Aorta (tissue), 5 donors: ENCODE measurements at places on chromosomes 2 and 18. TPM values are rescaled to one million over a fixed set of nuclear protein-coding genes. Genes with fewer than 3 reads are reported as not detected.
A peak's percentile ranks its signal among the peaks of the same experiment; 100 is the strongest.

Gene CROCC2
- total RNA-seq: 0.45 TPM

DNA sequence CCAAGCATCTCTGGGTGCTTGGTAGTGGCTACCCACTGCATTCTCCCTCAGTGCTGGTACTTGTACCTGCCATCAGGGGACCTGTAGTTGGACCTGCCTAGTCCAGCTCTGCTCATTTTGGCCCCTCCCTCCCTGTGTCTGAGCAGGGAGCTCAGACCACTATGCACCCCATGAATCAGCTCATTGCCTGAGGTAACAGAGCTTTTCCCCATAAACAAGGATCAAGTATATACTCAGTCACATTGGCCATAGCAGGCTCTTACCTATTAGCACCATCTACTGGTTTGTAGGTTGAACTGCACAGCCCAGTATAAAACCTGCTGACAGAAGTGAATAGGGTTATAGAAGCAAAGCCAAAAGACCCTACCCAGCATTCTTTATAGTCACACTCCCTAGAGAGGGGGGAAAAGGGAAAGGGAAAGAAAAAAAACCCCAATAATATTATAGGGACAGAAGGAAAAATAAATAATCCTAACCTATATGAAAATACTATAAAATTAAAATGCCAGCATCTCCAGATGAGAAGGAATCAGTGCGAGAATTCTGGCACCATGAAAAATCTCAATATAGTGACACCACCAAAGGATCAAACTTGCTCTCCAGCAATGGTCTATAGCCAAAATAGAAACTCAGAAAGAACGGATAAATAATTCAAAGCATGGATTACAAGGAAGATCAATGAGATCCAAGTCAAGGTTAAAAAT, 6.9 kb upstream of the FLACC1 start:
- no peak for DNase-seq
- H3K4me1 ChIP-seq: no peaks in the 10 kb centered on the region
- peaks cover 3% of the 10 kb centered on the region for H3K36me3 ChIP-seq
- H3K4me3 ChIP-seq: no peak overlapping the region

Gene ANKRD53
- 3.3 TPM for total RNA-seq

Gene LINC00305
- not detected for total RNA-seq

Gene RAB12
- total RNA-seq: 45.5 TPM

DNA sequence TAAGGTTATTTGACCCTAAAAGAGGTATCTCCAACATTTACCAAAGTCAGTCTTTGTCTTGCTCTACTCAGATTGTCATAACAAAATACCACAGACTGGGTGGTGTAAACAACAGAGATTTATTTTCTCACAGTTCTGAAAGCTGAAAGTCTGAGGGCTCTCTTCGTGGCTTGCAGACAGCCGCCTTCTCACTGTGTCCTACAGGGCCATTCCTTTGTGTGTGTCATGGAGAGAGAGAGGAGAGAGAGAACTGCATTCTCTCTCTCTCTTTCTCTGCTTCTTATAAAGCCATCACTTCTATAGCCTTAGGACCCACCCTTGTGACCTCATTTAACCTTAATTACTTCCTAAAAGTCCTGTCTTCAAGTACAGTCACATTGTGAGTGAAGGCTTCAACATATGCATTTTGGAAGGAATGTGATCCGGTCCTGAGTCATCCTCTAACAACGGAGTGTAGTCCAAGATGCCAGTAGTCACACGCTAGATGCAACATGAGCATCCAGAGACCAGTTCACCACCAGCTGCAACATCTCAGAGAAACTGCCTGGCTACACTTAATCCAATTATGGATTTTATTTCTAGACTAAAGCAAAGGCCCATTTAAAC, 130.2 kb downstream of the CD226 start:
- no peak for DNase-seq
- H3K36me3 ChIP-seq: no peaks in the 10 kb centered on the region
- no peaks in the 10 kb centered on the region for H3K27me3 ChIP-seq
- no peaks in the 10 kb centered on the region for H3K4me1 ChIP-seq
- no peak overlapping the region for H3K27ac ChIP-seq
- H3K4me3 ChIP-seq: no peak overlapping the region

GRCh38 chr2:23323917-23324680, 60.9 kb upstream of the KLHL29 start:
- DNase-seq: no peak
- no peaks in the 10 kb centered on the region for H3K27me3 ChIP-seq
- H3K27ac ChIP-seq: no peak overlapping the region

Gene EFHD1
- 236 TPM for total RNA-seq

- H3K4me1 ChIP-seq: no peaks in the 10 kb centered on the region
- no peak overlapping the region for H3K27ac ChIP-seq
- DNase-seq: no peak
- H3K4me3 ChIP-seq: no peak overlapping the region
- peaks cover 2% of the 10 kb centered on the region for H3K36me3 ChIP-seq
Observed at GRCh38 chr2:209734805-209735204, 36.8 kb upstream of the UNC80 start.

- H3K27me3 ChIP-seq: no peaks in the 10 kb centered on the region
- H3K4me1 ChIP-seq: no peaks in the 10 kb centered on the region
- DNase-seq: no peak
Observed at GRCh38 chr2:241008711-241009121, 10.3 kb downstream of the SNED1 start.

GRCh38 chr2:219218217-219218731, 484 bp downstream of the ABCB6 start:
- H3K4me1 ChIP-seq: no peaks in the 10 kb centered on the region
- no peaks in the 10 kb centered on the region for H3K27me3 ChIP-seq
- H3K27ac ChIP-seq: peak overlapping the region; percentile 96
- DNase-seq: peak; percentile 86

Gene FAM124B
- total RNA-seq: 4.8 TPM

DNA sequence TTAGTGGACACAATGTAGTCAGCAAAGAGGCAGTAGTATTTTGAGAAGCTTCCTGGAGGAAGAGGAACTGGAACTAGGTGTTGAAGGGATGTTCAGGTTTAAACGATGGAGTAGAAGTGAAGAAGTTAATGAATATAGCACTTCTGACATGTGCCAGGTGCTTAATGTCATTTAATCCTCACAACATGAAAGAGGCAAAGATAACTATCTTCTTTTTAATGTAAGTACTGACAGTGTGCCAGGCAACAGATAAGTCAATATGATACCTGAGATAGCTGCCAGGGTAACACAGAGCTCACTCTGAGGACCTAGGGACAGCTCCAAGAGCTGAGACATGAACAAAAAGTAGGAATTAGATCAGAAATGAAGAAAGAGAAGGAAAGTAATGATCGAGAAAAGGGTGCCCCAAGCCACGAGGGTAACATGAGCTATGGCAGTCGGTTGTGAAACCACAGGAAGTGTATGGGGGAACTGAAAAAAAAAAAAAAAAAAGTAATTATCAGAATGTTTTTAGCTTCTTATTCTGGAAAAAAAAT, 140.7 kb downstream of the RNF144A start:
- no peak overlapping the region for H3K4me3 ChIP-seq
- no peaks in the 10 kb centered on the region for H3K4me1 ChIP-seq
- no peaks in the 10 kb centered on the region for H3K27me3 ChIP-seq
- no peak for DNase-seq
- H3K36me3 ChIP-seq: no peaks in the 10 kb centered on the region

GRCh38 chr2:180664507-180664906, 315.9 kb upstream of the UBE2E3 start:
- H3K27me3 ChIP-seq: no peaks in the 10 kb centered on the region
- H3K36me3 ChIP-seq: no peaks in the 10 kb centered on the region
- no peaks in the 10 kb centered on the region for H3K4me1 ChIP-seq
- H3K4me3 ChIP-seq: no peak overlapping the region
- H3K27ac ChIP-seq: no peak overlapping the region

Gene CHN1
- total RNA-seq: 23.0 TPM

Gene ABCG5
- total RNA-seq: not detected

GRCh38 chr2:7017671-7018281, 100.6 kb downstream of the RNF144A start:
- H3K27ac ChIP-seq: no peak overlapping the region
- H3K27me3 ChIP-seq: no peaks in the 10 kb centered on the region
- no peak overlapping the region for H3K4me3 ChIP-seq
- H3K4me1 ChIP-seq: no peaks in the 10 kb centered on the region
- DNase-seq: no peak
- H3K36me3 ChIP-seq: no peaks in the 10 kb centered on the region

DNA sequence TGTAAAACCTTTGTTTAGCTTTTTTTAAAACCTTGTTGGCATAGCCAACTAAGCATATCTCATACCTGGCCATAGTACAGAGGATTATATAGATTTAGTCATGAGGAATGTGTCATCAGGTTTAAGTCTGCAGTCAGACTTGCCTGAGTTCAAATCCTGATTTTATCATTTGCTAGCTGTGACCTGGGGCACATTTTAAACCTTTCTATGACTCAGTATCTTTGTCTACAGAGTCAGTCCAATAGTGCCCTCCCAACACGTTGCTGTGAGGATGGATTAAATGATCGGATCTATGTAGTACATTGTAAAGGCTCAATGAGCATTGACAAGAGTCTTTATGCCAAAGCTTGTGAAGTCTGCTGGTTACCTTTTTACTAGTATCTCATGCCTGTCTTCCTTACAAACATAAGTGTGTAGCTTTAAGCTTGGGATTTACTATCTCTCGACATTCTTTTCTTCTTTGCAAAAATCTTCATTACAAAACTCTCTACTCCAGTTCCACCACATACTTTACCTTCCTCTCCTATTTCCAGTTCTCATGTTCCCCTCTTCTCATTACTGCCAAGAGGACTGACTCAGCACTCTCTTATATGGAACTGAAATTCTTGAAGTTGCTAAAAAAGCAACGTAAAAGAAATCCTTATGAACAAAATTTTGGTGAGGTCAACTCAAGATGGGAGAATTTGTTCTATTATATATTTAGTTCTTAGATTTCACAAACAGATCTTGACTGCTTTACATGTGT, 68.1 kb upstream of the RBMS1 start:
- H3K27ac ChIP-seq: no peak overlapping the region
- no peaks in the 10 kb centered on the region for H3K4me1 ChIP-seq
- H3K4me3 ChIP-seq: no peak overlapping the region
- H3K27me3 ChIP-seq: no peaks in the 10 kb centered on the region
- DNase-seq: no peak
- H3K36me3 ChIP-seq: no peaks in the 10 kb centered on the region

Gene KCNE4
- 10.9 TPM for total RNA-seq

Gene TDRD15
- total RNA-seq: 0.06 TPM

DNA sequence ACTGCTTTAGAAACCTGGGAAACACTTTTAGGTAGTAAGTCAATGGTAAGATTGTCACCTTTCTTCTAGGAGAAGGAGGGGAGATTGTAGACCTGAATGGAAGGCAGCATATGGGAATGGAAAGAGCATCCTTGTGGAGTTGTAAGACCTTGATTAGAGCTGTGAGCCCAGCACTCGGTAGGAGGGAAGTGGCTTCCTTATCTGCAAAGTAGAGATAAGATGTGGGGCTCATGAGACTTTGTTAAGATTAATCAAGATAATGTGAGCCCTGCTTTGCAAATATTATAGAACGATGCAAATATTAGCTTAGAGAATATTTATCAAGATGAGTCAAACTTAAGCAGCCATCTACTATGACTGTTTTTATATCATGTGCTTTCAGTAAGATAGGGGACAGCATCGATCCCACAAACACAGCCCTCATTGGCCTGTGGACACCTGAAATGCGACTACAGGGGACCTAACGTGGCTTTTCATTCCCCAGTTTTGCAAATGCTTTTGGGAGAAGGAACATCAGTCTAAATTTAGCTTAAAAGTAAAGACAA, 243.7 kb downstream of the LTBP1 start:
- no peaks in the 10 kb centered on the region for H3K27me3 ChIP-seq
- H3K4me3 ChIP-seq: no peak overlapping the region
- peaks cover 5% of the 10 kb centered on the region for H3K4me1 ChIP-seq
- peaks cover 11% of the 10 kb centered on the region for H3K36me3 ChIP-seq
- H3K27ac ChIP-seq: no peak overlapping the region

DNA sequence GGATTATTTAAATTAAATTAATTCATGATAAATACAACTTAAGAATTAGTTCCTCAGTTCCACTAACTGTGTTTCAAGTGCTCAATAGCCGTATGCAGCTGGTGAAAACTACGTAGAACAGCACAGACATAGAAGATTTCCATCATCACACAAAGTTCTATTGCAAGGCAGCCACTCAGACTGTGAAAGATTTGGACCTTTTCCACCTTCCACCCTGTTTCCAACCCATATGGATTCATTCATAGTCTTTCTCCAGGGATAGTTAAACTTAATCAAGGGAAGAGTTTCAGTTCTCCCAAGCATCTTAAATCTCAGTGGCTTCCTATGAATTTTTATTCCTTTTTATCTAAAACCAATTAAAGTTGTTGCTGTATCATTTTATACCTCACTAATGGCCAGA, 2030.8 kb downstream of the SUCLG1 start:
- H3K4me3 ChIP-seq: no peak overlapping the region
- H3K27me3 ChIP-seq: no peaks in the 10 kb centered on the region
- no peak for DNase-seq
- no peaks in the 10 kb centered on the region for H3K36me3 ChIP-seq

DNA sequence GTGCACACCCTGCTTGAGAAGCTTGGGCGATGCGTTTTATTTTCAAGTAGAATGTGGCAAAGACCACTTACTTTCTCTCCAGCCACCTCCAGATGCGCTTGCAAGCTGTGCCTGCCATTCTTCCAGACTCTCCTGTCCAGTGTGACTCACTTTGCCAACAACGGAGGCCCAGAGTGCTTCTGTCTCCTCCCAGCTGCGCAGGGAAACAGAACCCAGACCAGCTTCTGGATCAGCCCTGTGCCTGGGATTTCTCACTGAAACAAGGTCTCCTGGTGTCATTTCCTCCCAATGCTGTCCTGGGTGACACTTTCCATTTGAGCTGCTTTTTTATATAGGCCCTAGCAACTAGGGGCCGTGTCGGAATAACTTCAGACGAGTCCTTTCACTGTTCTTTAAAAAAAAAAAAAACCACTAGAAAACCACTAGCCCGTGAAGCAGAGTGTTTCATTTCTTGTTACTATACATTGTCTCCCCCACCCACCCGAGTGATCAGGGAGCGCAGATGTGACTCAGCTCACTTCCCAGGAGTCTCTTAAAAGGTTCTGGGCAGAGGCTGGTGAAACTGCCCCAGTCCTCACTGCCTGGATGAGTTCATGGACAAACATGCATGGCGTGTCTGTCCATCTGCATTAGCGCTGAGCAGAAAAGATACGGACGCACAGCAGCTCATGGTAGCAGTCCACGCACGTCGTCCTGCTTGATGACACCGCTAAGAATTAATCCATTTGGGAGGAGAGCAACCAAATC, 25.3 kb upstream of the RPL31 start:
- no peaks in the 10 kb centered on the region for H3K36me3 ChIP-seq
- DNase-seq: no peak
- H3K4me1 ChIP-seq: no peaks in the 10 kb centered on the region
- no peak overlapping the region for H3K4me3 ChIP-seq
- no peaks in the 10 kb centered on the region for H3K27me3 ChIP-seq
